ENCODE measurements at places on chromosomes 13 and 19.

- DNase-seq: no peak
Observed at GRCh38 chr13:33682020-33682564, 135.9 kb upstream of the RFC3 start.

GRCh38 chr13:113928685-113929627, 44.9 kb downstream of the C13orf46 start:
- DNase-seq: peak; percentile 77

DNA sequence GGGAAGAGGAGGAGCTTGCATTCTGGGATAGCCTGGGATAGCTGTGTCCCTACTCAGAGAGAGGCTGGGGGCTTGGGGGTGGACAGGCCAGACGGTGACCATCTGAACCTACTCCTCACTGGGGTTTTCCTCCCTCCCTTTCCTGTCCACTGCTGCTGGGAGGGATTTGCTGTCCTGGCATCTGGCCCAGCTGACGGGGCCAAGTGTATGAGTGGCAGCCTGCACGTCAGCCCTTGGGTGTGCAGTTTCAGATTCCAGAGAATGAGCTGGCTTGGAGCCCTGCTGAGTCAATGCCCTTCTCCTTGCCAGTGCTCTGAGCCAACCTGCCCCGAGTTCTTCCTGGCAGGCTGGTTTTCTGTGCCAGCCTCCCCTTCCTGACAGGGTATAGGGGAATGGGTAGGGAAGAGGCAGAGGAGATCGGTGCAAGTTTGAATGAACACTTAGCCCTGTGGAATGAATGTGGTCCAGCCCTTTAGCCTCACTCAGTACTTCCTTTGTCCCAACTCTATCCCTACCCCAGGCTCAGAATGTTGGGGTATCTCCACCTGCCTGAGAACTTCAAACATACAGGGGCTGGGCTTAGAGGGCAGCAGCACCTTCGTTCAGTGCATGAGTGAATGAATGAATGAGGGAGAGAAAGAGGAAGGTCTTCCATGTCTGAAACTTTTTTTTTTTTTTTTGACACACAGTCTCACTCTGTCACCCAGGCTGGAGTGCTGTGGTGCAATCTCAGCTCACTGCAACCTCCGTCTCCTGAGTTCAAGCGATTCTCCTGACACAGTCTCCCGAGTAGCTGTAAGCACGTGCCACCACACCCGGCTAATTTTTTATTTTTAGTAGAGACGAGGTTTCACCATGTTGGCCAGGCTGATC, 1.8 kb upstream of the ANGPTL4 start:
- DNase-seq: peak; percentile 39

GRCh38 chr13:109332506-109333499, 453.6 kb downstream of the IRS2 start:
- DNase-seq: no peak

GRCh38 chr13:33543089-33543459, 257.5 kb upstream of the STARD13 start:
- DNase-seq: no peak

GRCh38 chr19:56139847-56140582, 1.1 kb upstream of the ZNF444 start:
- DNase-seq: no peak

DNA sequence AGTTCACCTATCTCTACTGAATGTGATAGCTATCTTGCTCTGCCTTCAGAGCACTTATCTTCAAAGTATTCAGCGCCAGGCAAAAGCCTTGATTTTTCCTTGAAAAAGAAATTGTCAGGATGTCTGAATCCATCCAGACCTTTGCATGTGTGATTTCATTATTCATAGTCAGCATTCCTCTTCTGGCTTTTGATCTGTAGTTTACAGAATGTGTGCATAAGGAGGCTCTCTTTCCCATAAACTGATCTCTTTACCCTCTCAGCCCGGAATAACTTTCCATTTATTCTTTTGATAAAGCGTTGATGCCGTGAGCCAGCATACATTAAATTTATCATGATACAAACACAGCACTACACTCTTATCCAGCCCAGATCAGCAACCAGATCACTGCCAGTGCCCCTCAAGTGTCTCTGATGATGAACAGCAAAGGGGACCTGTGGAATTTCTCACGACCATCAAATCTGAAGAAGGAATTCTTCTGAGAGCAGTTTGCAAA, 130.8 kb downstream of the DNAJC15 start:
- DNase-seq: no peak

DNA sequence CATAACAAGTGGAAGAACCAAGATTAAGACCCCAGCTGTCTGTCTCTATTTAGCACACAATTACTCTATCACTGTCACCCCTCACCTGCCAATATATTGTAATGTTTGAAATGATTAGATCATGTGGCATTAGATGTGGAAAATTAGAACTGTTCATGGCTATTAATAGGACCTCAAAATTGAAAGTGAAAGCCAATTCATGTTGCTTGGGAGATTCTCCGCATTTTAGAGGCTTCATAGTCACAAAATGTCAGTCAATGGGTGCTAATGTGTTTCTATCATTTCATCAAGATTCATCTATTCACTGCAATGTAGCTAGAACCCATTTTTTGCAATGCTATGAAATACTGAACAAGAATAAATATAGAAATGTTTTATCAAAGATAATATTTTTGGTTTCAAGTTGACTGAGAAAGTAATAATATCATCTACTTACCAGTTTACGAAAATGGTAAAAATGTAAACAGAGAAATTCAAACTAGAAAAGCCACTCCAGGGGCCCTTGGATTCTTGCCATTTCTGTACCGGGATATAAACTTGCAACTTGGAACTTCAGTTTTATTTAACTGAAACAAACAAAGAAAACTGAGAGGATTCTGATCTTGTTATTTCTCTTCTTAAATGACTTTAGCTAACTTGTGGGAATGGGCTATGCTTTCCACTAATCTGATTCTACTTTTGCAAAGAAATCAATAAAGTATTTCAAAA, 388.6 kb downstream of the DCT start:
- no peak for DNase-seq

DNA sequence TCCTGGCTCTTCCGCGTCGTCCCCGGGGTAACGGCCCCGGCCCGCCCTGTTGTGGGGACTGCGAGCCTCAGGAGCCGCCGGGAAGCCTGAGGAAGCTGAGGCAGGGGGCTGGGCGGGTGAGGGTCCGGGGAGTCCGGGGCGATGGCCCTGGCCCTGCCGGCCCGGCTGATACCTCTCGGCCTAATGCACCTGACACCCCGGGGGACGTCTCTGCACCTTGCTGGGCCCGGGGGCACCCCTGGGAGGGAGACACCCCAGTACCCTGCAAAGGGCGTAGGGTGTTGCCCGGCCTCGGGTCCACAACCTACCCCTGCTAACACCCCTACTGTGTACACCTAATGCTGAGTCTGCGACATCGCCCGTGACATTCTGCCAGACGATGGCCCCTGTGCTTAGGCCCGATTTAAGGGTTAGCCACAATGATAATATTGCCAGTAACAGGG, 410 bp downstream of the PIN1 start:
- DNase-seq: no peak

DNA sequence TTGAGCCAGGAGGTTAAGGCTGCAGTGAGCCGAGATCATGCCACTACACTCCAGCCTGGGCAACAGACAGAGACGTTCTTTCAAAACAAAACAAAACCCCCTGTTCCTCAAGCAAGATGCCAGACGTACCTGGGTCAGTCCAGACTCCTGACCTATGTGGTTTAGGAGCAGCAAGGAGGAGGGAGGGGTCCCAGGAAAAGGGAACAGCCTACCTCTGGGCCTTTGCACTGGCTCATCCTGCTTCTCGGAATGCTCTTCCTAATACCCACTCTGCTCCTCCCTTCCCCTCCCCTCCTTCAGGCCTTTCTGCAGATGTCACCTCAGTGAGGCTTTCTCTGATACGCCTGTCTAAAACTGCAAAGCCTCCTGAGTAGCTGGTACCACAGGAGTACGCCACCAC, 9.5 kb downstream of the RINL start:
- no peak for DNase-seq

All from cerebellum (tissue), 4 donors.